Astrocyte of the cerebellum (primary cell): ENCODE measurements at places on chromosomes 12 and 14.
A peak's percentile ranks its signal among the peaks of the same experiment; 100 is the strongest.

- no peak for DNase-seq
Measured at GRCh38 chr14:73749706-73750530, 35.7 kb upstream of the PNMA1 start.

DNA sequence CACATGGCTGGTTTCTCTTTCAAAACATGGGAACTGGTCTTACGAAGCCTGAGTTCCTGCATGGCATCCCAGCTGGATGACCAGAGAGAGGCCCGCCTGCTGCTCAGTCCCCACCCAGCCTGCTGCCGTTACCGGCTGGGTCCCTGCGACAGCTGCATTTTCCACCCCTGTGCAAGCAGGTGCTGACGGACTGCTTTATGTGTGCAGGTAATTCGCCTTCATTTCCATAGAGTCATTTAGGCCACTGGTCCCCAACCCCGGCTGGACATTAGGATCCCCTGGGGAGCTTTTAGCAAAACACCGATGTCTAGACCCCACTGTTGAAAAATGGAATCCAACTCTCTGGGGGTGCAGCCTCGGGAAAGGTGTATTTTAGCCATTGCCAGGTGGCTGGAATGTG, 51.9 kb downstream of the RBM19 start:
- no peak for DNase-seq

GRCh38 chr14:89280600-89280999, 136.4 kb downstream of the FOXN3 start:
- no peak for DNase-seq

DNA sequence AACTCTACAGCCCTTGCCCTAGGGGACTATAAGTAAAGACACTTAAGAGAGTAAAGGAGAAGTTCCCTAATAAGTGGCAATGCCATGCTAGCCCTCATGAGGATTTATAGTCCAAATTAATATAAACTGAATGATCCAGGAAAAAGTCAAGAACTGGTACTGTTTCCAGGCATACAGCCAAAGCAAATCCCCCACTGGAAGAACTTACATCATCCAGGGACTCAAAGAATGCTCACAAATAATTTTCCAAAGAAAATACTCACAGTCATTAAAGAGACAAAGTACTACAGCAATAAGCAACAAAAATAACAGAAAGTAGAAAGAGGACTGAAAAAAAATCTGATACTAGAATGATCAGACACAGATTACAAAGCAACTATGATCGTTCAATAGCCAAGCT, 79.7 kb upstream of the RAP1B start:
- DNase-seq: peak; percentile 81

DNA sequence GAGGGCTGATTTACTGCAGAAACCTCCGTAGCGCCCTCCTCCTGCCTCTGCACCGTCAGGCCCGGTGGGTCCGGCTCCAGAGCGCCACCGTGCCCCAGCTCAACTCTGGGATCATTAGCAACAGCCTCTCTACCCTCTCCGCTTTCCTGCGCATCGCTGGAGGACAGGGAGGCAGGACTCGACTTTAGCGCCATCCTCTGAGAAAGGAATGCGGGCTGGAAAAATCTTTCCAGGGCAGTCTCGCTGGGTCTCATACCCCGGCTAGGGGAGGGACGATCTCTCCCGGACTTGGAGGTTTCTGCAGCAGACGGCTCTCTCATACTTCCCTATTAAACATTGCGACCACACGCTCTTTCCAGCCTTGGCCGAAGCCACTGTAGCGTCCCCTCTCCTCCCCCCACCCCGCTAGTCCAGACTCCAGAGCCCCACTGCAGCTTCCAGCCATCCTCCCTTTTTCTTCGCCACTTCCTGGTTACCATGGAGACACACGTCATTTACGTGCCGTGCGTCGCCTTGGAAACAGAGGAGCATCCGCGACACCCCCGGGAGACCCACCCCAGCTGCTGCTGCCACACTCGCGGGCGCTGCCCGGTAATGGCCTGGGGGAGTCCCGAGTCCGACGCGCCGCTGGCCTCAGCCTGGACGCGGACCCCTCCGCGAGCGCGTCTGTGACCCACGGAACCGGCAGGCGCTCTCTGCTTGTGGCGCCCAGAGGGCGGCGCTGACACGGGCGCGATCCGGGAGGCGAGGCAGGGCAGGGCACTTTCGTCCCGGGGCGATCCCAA, at the start of gene CCDC184:
Gene CCDC184, plus strand, starts transcription at position 554 of the 785 bp plus-strand sequence. CDS start 479 bp downstream, outside the sequence.
- no peak for DNase-seq

- DNase-seq: no peak
Measured at GRCh38 chr14:22251090-22251489, 337.9 kb downstream of the DAD1 start.

- no peak for DNase-seq
Measured at GRCh38 chr12:50083301-50083700, 1.8 kb upstream of the SMARCD1 start.
